HAP-1 (cell line): ENCODE measurements at places on chromosomes 7 and 10.

GRCh38 chr7:134732728-134733127, 46.7 kb upstream of the CALD1 start:
- DNase-seq: no peak

DNA sequence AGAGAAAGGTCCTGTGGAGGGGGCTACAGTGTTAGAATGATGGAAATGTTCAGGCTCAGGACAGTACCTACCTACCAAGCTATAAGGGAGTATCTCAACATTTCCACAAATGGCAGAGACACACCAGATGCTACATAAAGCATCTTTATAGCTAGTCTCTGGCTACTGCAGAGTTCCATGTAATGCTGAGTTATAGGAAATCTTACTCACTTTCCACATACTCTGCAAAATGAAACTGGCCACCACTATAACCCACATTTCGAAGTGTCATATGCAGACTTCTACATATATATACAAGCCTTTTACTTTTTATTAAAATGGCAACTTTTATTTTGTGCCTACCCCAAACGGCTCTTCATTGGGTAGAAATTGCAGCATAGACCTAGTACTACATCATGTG, 85.5 kb downstream of the FAS start:
- DNase-seq: no peak

GRCh38 chr10:94496010-94496409, 49.6 kb upstream of the HELLS start:
- no peak for DNase-seq

DNA sequence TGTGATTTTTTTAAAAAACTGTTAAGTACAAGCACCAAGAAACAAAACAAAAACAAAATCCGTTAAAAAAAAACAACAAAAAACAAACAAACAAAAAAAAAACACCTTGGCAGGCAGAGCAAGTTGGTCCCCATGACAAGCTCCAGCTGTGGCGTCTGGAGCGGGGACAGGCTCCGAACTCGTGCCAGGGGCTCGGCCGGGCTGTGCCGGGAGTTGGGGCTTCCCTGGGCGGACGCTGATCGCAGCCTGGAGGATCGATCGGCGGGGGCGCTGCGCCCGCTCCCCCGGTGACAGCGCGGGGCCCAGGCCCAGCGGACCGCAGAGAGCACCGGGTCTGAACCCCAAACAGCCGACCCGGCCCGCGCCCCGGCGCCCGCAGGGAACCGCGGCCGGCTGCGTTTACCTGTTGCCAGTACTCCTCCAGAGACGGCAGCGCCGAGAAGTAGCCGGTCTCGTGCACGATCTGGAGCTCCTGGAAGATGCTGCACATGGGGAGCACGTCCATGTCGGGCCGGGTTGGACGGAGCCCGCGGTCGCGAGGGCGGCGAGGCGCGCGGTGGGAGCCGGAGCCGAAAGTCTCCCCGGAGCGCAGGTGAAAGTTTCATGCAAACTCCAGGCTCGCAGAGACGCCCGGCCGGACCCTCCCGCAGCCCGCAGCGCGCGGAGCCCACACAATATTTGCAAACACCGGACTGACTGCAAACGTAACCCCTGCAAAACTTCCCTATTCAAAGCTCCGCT, at the start of gene KLF6:
Gene KLF6, minus strand, starts transcription at position 700 of the 741 bp plus-strand sequence. Its CDS starts 195 bp downstream, at position 505.
- DNase-seq: peak; percentile 42

DNA sequence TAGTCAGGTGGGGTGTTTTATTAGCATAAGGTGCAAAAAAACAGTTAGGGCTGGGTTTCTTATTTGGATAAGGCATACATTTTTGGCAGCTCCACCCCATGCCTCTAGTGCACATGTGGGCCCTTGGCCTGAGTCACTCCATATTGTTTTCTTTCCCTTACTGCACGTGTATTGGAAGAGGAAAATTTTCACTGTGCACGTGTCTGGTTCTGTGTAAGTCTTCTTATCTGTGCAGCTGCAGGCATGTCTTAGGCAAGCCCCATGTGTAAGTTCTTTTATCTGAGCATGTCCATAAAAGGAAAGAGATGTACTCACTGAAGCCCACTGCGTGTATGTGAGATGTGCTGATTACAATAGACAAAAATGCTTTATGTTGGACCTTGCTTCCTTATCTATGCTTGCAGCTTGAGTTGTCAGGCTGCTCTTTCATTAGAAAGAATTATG, 540.3 kb upstream of the IGFBP3 start:
- no peak for DNase-seq

DNA sequence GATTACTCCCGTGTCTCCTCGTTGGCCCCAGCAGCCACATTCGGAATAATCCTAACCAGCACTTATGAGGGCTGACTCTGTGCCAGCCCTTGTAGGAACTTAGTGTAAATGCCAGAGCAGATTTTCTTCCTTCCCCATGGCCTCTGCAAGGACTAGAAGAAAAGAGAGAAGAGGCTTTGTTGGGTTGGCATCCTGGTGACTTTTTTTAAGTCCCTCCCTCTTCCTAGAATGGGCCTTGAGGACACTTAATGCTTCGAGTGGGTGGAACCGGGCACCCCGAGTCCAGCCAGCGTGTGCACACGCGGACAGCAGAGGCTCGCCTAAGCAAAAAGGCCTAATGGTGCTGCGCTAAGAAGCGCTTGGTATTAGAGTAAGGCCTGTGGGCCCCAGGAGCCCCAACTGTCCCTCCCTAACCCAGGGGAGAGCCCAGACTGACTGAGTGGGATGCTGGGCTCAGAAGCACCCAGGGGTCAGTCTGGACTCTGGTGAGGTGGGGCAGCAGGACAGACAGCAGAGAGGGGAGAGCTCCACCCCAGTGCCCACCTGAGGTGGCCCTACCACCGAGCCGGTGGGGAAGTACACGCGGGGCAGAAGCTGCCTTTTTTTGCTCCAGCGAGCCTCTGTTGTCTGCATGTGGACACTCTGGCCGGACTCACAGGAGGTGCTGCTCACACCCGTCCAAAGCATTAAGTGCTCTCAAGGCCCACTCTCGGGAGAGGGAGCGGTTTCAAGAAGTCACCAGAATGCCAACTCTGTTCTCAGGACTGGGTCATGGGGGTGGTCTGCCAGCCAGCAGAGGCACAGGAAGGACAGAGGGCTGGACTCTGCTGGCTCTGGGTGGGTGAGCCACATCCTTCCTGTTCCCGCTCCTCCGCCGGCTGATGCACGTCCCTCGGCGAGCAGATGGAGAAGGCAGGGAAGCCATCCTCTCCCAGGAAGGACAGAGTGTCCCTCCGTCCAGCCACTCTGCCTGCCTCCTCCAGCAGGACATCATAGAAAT, 12.5 kb downstream of the ITPRIP start:
- DNase-seq: no peak

DNA sequence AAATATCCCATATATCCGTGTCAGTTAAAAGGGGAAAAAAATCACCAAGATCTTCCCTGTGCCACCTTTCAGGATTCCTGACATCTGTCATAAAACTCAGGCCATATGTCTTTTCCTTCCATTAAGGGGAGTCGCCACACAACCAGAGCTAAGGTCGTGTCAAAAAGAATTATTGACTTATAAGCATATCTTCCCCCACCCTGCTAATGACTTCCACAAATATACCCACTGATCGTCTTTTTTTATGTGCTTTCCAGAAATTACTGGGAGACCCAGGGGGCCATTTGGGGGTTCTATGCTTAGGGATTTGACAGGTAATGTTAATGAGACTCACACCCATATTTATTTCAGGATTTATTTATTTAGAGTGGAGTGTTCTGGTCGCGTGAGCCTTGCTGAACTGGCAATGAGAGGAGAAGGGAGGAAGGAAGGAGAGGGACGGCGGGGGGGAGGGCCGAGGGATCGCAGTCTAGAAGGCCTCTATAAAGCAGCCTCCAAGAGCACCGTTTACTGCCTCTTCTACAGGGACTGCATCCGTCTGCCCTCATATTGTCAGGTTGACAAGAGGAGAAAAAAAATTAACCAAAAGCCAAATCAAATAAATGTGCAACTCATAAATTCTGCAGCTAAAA, 135.7 kb upstream of the MGMT start:
- DNase-seq: no peak

DNA sequence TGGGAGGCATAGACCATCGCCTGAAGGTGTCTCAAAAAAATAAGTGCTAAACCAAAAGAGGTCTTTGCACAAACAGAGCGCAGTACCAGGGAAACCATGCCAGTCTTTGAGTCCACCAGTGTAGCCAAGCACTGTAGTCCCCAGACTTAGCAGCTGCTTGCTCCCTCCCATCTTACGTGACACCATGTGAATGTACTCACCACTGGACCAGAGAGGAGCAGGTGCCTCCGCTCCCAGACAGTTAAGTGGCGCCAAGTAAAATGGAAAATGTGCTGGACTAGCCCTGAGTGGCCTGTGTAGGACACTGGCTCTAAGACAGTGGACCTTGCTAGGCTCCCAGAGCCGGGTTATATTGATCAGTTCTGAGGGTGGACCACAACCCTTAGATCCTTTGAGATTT, 47.7 kb upstream of the PLEKHA1 start:
- DNase-seq: no peak
